HL-60 (cell line): ENCODE measurements at places on chromosomes 4 and X.

DNA sequence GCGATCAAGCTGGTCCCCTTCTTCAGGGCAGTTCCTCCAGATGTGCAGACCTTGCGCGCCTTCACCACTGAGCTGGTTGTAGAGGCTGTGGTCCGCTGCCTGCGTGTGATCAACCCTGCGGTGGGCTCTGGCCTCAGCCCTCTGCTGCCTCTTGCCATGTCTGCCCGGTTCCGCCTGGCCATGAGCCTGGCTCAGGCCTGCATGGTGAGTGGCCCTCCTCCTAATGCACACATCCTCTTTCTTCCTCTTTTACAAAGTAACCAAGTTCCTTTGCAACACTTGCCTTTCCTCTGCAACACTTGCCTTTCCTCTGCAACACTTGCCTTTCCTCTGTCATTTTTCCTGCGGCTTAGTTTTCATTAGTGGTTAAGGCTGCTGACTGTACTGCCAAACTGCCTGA is 1.8 kb downstream of the CCDC22 start:
- peak; percentile 87 for DNase-seq

DNA sequence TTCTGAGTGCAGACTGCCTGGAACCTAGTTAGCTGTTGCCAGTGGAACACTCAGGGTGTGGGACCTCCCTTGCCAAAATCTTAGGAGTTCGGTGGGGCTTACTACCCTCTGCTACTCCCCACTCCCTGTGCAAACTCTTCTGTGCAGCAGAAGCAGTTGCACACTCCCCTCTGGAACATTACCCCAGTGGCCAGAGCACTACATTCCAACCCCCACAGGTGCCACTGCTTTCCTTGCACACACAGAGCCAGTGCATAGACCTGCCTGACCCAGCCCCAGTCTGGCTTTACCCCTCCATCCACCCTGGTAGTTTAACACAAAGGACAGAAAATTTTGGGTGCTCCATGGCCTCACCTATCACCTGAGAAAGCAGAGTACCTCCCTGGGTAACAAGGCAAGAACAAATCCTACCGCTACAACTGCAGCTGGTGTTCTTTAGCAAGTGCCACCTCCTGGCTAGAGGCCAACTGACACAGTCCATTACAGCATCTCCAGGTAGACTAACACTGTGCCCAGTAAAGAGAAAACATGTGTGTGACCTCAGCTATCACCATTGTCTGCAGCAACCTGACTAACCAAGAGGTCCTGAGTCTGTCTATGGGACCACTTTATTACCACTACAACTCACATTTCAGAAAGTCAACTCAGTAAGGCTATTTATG is 11.5 kb upstream of the RASSF6 start:
- DNase-seq, result no peak

DNA sequence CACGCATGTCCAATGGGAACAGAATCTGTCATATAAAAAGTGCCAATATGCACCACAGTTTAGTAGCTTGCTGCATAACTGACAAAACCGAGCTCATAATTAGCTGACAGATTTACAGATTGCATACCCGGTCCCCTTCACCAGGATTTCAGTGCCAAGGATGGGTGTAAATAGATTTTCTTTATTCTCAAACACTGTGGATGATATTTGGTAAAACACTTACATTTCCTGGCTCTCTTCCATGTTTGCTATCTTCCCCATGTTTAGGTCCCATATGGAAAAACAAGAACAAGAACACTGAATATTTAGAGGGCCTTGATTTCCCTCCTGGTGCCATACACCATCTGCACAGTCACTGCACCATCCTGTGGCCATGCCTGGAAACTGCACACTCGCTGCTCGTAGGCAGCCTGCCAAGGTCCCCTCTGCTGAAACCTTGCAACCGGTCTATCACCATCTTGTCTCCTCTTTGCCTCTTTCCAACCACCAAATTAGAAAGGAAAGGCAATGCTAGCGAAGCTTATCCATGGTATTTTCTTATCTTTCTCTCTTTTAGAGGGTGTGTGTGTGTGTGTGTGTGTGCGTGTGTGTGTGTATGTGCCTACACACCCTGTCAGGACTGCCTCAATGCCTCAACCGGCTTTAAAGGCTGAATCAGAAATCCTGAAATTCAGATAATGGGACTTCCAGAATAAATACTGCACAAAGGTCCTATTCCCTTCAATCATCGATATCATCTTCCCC is 124.2 kb upstream of the MBNL3 start:
- DNase-seq, result peak; percentile 37

- no peak for DNase-seq
These were observed 9.4 kb upstream of the HERC5 start for GRCh38 chr4:88447371-88448095.

GRCh38 chrX:123561439-123562215 is 171.2 kb downstream of the THOC2 start:
- DNase-seq, result no peak

DNA sequence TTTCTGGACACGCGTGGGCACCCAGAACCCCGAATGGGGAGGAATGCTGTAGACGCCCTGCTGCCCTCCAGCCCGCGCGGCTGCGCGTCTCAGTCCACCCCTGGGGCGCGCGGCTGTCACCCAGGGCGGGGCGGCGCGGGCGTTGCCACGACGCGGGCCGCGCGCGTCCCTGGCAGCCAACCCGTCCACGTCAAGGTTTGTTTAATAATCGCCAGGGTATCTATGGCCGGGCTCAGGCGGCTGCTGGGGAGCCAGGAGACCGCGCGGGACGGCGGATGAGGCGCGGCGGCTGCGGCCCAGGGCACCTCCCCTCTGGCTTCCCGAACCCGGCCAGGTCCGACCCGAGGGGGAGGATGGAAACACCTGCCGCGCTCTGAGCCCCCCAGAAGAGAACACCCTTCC is at the start of gene SPATA18:
Gene SPATA18, plus strand, starts transcription at position 92 of the 402 bp plus-strand sequence. CDS start 401 bp downstream, outside the sequence.
- no peak for DNase-seq

DNA sequence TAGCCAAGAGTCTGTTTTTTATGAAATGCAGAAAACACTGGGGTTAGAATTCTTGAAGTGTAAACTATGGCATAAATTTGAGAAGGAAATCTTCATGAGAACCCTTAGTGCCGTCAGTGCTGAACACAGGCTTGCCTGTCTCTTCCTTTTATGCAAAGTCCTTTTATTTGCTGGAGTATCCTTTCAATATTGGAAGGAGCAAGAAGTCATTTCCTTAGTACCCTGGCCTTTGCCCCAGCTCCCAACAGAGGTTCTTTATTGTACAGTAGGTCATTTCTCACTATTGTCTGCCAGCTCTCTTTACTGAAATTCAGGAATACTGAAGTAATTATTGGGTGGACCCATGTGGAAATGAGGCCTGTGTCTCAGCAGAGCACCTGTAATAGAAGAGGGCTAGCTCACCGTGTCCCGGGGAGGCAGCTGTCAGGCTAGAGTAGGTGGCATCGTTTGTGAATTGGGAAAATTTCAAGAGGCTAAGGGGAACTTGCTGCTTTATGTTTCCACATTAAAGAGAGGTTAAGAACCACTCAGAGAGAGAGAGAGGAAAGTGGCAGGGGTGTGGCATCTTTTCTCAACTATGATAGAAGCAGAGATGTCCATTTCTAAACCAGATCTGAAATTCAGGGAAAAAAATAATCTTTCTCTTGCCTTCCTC is 8.7 kb downstream of the FHDC1 start:
- DNase-seq, result no peak

DNA sequence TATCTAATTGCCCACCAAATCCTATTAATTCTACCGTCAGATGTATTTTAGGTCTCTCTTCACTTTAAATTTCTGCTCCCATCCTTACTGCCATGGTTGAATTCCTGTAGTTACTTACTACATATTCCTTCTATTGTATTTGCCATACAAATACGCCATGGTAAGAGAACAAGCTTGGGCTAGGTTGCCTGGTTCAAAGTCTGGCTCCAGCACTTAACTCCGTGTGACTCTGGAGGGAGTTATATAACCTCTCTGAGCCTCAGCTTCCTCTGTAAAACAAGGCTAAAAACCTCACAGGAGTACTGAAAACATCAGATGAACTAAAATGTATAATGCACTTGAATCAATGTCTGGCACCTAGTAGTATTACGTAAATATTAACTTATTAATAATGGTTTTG is 260.3 kb upstream of the RPS6KA3 start:
- DNase-seq, result no peak

DNA sequence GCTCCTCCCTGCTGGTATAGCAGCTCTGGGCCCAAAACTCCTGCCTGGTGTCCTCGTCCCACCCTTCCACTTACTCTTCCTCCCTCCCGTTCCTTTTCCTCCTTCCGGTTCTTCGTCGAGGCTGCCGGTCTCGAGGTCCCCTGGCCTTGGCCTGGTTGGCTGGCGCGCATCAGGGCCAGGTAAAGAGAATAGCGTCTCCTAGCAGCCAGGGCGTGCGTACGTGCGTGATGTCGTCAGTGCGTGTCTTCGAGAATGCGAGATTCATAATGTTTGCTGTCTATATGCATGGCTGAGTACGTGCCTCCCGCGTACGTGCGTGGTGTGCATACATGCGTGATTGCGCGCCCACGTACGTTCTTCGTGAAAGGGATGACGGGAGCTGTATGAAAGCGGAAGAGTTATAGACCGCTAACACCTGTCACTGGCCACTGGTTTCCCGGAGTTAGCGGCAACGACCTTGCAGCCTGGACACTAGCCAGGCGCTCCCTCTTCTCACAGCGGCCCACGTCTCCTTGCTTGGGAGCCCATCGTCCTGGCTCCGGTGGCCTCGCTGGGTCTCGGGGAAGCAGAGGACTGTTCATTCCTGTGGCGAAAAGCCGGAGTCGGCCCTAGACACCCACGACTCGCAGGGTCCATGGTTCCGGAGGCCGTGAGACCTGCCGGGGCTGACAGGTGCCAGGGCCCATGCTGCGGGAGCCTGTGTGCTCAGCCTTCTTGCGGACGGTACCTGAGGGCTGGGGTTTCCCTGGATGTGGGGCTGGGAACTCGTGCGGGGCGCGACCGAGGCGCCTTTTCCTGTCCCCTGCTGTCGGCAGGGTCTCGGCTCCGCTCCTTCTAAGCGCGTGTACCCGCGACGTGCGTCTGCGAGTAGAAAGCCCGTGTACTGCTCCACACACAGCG is at the start of gene EOLA1:
Gene EOLA1, plus strand, starts transcription at position 392 of the 900 bp plus-strand sequence. CDS start 4,619 bp downstream, outside the sequence.
- peak; percentile 94 for DNase-seq

- no peak for DNase-seq
These were observed 859 bp downstream of the SMARCA1 start for GRCh38 chrX:129522184-129523078.

GRCh38 chr4:15793506-15794363 is 15.6 kb downstream of the CD38 start:
- DNase-seq, result no peak

- DNase-seq, result peak; percentile 37
These were observed 190.5 kb downstream of the SH3BGRL start for GRCh38 chrX:81392396-81392795.

GRCh38 chr4:178672512-178672911 is 1230.3 kb upstream of the AGA start:
- DNase-seq, result no peak

GRCh38 chr4:67939195-67939594 is 24.1 kb downstream of the TMPRSS11A start:
- DNase-seq, result no peak

GRCh38 chrX:39984191-39984956 is 113.4 kb downstream of the BCOR start:
- DNase-seq, result no peak

DNA sequence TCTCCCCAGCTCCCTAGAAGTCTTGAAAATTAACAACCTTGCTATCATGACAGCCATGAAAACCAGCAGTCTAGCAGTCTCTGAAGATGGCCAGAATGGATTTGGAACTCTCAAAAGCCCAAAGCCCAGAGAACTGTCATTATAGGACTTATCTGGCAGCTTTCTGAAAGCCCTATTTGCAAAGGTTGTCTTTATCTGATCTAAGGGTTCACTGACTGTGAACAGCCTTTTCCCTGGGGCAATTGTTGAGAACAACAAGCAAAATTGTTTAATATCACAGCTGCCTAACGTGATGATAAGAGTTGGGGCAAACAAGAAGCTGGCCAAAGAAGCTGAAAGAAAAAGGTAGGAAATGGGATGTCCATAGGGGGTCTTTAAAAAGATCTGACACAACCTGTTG is 20.9 kb upstream of the KLHL8 start:
- no peak for DNase-seq

DNA sequence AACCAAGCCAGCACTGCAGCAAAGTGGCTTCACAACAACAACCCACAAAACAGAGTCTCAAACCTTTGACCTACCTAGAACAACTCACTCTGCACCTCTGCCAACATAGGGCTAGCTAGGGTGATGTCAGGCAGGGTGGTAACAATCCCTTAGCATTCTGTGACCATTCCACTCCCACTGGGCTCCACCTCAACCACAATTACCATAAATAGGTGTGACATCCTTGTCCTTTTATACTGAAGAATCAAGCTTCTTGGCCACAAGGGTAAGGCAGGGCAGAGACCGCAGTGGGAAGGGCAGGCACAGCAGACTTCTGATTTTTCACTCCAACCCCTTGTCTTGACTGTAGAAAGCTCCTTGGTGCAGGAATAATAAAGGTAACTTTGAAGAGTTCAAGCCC is 795.4 kb upstream of the DIAPH2 start:
- no peak for DNase-seq

DNA sequence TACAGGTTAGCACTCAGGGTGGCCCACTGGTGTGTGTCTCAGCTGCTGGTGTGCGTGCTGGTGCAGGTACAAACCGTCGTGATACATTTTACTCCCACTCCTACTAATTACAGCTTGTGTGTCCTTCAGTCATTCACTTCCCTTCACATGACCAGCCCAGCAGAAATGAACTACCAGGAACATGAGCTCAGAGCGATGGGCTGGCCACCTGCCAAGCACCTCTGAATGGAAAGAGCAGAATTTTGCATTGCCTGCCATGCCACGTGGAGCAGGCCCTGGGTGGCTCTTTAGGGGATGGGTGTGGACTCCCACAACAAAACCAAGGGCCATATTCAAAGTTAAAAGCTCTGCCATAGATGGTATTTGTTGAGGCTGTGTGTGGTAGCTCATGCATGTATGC is 58.9 kb upstream of the PGM2 start:
- DNase-seq, result no peak

- DNase-seq, result no peak
These were observed 1.1 kb downstream of the WDR17 start for GRCh38 chr4:176066757-176067156.

- no peak for DNase-seq
These were observed 47.8 kb upstream of the CAMK2D start for GRCh38 chr4:113809311-113809710.

DNA sequence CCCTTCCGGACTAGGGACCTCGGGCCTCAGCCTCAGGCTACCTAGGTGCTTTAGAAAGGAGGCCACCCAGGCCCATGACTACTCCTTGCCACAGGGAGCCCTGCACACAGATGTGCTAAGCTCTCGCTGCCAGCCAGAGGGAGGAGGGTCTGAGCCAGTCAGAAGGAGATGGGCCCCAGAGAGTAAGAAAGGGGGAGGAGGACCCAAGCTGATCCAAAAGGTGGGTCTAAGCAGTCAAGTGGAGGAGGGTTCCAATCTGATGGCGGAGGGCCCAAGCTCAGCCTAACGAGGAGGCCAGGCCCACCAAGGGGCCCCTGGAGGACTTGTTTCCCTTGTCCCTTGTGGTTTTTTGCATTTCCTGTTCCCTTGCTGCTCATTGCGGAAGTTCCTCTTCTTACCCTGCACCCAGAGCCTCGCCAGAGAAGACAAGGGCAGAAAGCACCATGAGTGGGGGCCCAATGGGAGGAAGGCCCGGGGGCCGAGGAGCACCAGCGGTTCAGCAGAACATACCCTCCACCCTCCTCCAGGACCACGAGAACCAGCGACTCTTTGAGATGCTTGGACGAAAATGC is at the start of gene WAS:
Gene WAS, plus strand, starts transcription at position 389 of the 572 bp plus-strand sequence. Its CDS starts 55 bp downstream, at position 444.
- peak; percentile 88 for DNase-seq

GRCh38 chr4:114108869-114109268 is 129.4 kb upstream of the ARSJ start:
- DNase-seq, result no peak

GRCh38 chrX:118847676-118848075 is 24.1 kb downstream of the ZCCHC12 start:
- DNase-seq, result no peak

- no peak for DNase-seq
These were observed 100.8 kb upstream of the MAML3 start for GRCh38 chr4:140254651-140255299.
